ENCODE measurements at places on chromosomes 4 and X.

GRCh38 chrX:100928660-100929613 lies at the start of gene XKRX:
TSS of gene XKRX (minus strand) at chrX:100928917. CDS start at chrX:100928304, 613 bp downstream.
- no peak for DNase-seq

GRCh38 chrX:136250191-136251040 lies 784 bp downstream of the MAP7D3 start:
- no peak for DNase-seq

GRCh38 chrX:133375615-133376340 lies 39.5 kb downstream of the GPC4 start:
- DNase-seq, result no peak

- DNase-seq, result no peak
Observed at GRCh38 chr4:53559021-53559620, 32.2 kb downstream of the LNX1 start.

GRCh38 chr4:76563454-76564122 lies 128.6 kb downstream of the SHROOM3 start:
- DNase-seq, result no peak

GRCh38 chr4:180434131-180434895 lies 1808.9 kb upstream of the TENM3 start:
- no peak for DNase-seq

- no peak for DNase-seq
Observed at GRCh38 chrX:135931644-135932487, 38.4 kb downstream of the SAGE1 start.

- DNase-seq, result no peak
Observed at GRCh38 chr4:154507156-154507555, 15.6 kb upstream of the DCHS2 start.

- DNase-seq, result no peak
Observed at GRCh38 chr4:55475394-55476243, 71.1 kb downstream of the CLOCK start.

- no peak for DNase-seq
Observed at GRCh38 chr4:95059663-95060062, 301.9 kb downstream of the BMPR1B start.

DNA sequence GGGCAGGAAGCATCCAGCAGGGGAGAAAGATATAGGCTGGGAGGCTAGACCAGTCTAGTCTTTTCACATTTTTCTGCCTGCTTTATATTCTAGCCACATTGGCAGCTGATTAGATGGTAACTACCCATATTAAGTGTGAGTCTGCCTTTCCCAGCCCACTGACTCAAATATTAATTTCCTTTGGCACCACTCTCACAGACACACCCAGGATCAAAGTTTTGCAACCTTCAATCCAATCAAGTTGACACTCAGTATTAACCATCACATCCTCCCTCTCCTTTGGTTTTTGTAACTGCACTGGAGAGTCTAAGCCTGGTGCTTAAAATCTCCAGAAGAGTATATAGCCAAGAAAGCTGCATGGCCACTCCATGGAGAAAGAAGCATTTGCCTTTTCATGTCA lies 560.4 kb downstream of the GRXCR1 start:
- no peak for DNase-seq

DNA sequence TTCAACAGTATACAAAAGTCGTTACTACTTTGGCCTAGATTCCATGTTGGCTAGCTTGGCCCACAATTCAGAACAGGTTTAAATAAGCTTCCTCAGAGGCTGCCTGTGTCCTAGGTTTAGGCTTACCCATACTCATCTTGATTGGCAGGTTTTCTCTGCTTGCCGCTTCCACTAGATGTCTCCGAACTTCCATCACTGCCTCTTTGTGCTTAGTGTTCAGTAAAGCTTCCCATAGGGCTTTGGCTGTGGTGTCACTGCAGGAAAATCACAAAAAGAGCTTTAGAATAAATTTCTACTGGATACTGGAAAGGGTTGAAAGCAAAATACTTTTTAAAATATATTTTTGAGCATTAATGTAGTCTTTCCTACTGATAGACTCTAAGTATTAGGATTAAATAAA lies 52.4 kb downstream of the SCFD2 start:
- no peak for DNase-seq

DNA sequence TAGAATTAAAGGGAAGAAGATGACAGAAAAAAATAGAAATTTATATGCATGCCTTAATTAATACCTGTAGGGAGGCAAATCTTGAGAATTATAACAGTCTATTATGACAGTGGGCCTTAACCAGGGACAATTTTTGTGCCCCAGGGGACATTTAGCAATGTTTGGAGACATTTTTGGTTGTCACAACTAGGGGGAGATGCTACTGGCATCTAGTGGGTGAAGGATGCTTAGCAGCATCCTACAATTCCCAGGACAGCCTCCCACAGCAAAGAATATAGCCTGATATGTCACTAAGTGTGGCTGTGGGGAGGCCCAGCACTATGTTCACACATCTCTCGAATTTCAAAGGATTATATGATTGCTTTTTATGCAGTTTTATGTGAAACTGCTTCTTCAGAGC lies 10.5 kb downstream of the GPR82 start:
- DNase-seq, result no peak

DNA sequence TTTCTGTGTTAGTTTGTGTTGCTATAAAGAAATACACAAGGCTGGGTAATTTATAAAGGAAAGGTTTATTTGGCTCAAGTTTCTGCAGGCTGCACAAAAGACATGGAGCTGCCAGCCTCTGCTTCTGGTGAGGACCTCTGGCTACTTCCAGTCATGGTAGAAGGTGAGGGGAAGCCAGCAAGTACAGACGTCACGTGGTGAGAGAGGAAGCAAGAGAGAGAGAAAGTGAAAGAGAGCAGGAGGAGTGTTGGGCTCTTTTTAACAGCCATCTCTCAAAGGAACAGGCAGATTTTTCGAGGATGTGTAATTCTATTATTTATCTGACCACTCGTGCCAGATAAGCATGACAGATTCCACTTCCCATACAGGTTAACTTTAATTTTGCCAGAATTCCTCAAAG lies 1199.1 kb downstream of the ADGRL3 start:
- no peak for DNase-seq

GRCh38 chr4:13921805-13922204 lies 294.3 kb upstream of the BOD1L1 start:
- no peak for DNase-seq

DNA sequence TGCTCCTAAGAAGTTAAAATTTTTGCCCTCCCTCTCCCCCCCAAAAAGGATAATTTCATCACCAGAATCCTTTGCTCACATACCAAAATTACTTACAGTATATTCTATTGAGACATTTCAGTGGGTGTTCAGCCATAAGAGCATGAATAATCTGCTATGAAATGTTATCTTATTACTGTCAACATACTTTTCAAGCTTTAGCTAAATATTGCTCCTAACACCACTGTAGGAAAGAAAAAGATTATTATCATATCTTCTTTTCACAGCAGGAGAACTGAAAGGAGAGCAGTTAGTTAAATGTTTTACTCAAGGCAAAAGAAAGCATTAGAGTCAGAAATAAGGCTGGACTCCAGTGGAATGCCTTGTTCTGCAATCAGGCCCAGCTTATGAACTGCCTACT lies 231.0 kb upstream of the GYPA start:
- no peak for DNase-seq

DNA sequence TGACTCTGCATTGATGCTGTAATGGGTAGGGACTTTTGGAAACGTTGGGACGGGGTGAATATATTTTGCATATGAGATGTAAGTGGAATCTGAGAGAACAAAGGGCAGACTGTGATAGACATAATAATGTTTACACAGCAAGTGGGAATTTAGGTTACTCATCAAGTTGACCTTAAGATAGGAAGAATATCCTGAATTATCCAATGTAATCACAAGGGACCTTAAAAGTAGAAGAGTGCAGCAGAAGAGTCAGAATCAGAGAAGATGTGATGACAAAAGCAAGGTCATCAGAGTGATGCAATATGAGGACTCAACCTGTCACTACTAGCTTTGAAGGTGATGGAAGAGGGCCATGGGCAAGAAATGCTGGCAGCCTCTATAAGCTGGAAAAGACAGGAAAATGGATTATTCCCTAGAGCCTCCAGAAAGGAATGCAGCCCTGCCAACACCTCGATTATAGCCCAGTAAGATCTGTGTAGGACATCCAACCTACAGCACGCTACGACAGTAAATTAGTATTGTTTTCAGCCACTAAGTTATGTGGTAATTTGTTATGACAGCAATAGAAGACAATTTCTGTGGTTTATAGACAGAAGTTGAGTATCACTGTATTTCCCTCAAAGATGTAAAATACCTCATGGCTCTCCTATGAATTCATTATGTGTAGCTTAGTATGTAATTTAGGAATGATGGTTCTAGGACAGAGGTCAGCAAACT lies 26.4 kb downstream of the MORC4 start:
- no peak for DNase-seq

GRCh38 chrX:68588602-68589371 lies 58.7 kb upstream of the STARD8 start:
- DNase-seq, result no peak

DNA sequence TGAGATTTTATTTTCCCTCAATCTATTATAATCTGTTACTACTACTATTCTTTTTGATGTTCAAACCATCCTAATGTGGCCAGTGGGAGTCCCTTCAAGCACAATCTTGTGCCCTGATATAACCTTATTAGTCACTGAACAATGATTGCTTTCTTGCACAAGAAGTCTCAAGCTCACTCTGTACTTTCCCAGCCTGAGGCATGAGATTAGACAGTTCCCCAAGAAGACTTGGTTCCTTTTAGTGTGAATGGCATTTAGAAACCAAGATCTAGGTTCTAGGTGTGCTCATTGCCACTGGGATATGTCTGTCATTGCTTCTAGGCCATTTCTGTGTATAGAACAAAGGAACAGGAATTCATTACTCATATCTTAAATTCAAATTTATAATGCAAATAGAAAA lies 28.0 kb upstream of the RBM41 start:
- no peak for DNase-seq

DNA sequence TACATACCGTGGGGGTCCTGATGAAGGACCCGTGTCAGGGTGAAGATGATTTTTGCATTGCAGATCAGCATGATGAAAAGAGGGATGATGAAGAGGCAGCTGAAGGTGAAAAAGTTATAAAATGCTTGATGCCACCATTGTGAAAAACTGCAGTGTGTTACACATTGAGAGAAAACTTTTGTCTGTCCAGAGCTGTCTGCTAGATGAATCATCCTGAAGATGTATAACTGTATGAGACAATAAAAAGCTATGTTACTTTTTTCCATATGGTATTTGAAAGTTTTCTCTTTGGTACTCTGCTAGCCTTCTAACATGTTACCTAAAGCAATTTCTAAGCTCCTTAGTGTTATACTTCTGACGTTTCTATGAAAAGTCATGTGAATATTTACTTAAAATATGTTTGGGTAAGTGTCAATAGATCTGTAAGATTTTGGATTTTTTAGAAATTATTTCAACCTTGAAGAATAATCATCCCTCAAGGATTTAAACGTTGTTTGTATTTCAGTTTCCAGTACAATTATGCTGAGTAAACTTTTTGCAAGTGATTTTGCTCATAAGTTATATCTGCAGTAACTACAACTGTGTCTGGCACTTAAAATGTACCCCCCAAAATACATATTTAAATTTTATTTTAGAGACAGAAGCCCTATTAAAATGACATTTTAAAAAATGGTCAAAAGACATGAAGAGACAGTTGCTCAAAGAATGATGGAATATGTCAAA lies 9.5 kb downstream of the GNRHR start:
- DNase-seq, result no peak

- peak; percentile 72 for DNase-seq
Observed at GRCh38 chr4:123649645-123650391, 253.2 kb downstream of the SPRY1 start.

GRCh38 chr4:78120144-78120880 lies 63.2 kb downstream of the FRAS1 start:
- DNase-seq, result no peak

- DNase-seq, result no peak
Observed at GRCh38 chr4:76003035-76003434, 4.3 kb downstream of the CXCL9 start.

DNA sequence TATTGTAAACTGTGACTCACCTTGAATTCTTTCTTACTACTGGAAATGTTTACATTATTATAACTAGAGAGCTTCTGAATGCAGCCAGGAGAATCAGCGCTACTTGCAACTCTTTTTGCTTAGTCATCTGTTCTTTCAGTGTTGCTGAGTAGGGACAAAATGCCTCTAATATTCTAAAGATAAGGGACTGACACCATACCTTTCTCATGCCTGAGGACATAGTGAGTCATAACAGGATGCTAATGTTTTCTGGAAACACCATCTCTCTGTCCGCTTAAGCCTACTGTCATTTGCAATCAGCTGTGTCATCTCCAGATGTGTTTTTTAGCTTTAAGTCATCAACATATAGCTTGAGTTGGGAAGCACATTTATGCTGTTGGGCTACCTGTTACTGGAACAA lies 108.3 kb downstream of the QRFPR start:
- no peak for DNase-seq

DNA sequence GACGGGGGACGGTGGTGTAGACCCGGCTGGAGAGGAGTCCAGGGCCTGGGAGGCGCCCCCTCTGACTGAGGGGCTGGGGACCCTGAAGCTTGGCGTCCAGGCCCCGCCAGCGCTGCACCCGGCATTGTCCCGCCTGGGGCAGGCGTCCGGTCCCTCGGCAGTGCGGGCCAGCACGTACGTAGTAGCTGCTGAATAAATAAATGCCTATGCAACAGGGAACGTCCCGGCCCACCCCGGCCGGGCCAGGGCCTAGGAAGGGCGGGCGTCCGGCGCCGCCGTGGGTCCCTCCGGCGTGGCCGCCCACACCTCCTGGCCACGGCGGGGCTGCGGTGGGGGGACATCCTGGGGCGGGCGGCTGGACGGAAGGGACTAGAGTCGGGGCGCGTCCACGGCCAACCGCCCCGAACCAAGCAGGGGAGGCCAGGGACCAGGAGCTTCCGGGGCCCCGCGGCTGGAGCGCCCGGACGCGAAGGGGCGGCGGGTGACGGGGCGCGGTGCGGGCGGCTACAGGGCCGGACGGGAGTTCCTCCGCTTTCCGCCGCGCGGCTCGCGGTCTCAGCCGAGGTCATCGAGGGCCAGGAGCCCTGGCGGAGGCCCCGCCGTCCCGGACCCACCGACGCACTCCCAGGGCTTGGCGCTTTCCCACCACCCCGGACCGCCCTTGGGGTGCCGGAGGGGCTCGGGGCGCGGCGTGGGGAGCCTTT lies 886 bp upstream of the WWC2 start:
- DNase-seq, result no peak

DNA sequence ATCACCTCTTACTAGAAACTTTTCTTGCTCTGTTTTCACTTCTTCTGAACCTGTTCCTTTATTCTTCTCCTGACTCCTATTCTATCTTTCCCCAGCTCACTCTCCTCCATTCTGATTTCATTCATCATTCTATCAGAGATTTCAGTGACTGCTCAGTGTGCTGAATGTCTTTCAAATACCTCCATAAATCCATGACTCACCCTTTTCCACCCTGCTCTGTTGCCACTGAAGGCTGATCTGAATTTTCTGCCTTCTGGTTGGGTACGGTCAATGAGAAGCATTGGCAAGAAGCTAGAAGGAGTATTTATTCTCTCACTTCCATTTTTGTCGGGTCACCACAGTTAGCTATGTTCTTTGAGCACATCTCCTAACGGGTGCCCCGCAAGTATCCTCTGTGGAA lies 265.9 kb downstream of the CBLL2 start:
- no peak for DNase-seq
